GF-D8 (cell line): ENCODE measurements at places on chromosomes 5 and 9.

- no peak for DNase-seq
Observed at GRCh38 chr5:171493646-171494393, 74.4 kb downstream of the FGF18 start.

GRCh38 chr9:121107029-121107428 is 32.3 kb downstream of the CNTRL start:
- peak; percentile 37 for DNase-seq

- DNase-seq = no peak
Observed at GRCh38 chr9:86614871-86615849, 260.9 kb upstream of the TUT7 start.

GRCh38 chr5:159645179-159645846 is 271.0 kb upstream of the ADRA1B start:
- no peak for DNase-seq

DNA sequence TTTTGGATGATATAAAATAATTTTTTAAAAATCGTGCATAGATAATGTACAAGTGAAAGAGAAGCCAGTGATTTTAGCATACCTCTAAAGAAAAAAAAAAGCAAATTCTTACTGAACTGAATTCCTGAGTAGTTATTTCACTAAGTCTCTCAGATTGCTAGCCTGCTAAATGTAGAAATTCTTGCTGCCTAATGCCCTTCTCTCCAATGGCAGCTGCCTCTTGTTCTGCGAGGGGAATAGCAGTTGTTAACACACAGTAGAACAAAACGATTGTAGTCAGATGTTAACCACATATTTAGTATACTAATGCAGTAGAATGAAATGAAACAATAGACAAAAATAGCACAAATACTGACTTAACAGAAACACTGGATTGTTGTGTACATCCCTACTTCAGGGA is 26.8 kb downstream of the SMAD5 start:
- DNase-seq = no peak

DNA sequence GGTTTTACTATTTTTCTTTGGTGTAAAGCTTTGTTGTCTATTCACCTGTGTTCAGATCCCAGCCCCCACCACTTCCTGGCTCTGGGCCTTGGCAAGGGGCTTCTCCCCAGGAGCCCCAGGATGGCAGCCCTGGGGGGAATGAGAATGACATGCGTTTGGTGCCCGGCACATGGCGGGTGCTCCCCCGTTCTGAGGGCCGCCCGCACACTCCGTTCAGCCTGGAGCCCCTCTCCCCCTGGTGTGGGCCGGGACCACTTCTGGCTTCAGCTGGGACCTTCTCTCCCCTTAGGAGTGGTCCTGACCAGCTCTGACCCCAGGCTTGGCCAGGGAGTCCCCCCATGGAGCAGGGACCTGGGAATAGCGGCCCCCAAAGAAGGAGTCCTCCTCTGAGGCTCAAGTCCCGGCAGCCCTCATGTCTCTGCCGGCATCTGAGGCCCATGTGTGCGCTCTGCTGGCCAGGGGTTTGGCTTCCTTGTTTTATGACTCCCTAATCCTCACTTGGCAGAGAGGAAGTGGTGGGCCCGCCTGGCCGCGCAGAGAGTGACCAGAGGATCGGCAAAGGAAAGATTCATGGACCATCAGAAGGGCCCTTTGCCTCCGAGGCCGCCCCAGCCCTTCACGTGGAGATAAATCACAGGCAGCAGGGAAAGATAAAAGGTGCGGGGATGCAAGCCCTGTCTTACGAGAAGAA is 57.0 kb upstream of the LMX1B start:
- DNase-seq = no peak
